ENCODE measurements at places on chromosomes 2 and 18.

DNA sequence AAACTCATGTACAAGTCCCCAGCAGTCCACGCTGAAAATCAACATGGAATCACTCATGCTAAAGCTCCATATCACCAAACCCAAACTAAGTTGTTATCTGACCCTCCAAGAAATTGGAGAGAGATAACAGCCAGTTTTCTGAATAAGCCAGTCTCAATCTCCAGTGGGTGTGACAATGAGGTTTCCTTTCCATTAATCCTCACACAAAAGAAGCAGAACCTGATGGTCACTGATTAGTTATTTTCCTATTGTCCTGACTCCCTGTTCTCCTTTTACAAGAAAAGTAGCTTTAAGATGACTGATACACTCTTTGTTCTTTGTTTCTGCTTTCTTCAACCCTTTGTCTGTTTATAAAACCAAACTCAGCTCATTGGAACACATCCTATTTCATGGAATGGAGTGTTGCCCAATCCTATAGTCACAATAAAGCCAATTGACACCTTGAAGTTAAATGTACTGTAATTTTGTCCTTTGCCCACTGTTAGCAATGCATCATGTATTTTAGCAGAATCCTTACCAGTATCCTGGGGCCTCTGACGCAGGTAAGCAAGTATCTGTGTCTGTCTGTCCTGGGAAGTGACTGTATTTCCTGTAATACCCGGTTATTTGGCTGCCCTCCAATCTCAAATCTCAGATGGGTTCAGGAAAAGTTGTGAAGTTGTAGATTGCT lies 30.6 kb upstream of the SH3RF3 start:
- no peak for DNase-seq

GRCh38 chr2:72175636-72176035 lies 28.0 kb upstream of the CYP26B1 start:
- no peak for DNase-seq

GRCh38 chr18:68733707-68734106 lies 18.8 kb upstream of the TMX3 start:
- DNase-seq, result no peak

GRCh38 chr2:20455076-20455587 lies 8.3 kb downstream of the RHOB start:
- no peak for DNase-seq

GRCh38 chr2:216934151-216934550 lies 74.3 kb upstream of the TNP1 start:
- no peak for DNase-seq

- no peak for DNase-seq
Observed at GRCh38 chr2:73736378-73736777, 767 bp downstream of the TPRKB start.

DNA sequence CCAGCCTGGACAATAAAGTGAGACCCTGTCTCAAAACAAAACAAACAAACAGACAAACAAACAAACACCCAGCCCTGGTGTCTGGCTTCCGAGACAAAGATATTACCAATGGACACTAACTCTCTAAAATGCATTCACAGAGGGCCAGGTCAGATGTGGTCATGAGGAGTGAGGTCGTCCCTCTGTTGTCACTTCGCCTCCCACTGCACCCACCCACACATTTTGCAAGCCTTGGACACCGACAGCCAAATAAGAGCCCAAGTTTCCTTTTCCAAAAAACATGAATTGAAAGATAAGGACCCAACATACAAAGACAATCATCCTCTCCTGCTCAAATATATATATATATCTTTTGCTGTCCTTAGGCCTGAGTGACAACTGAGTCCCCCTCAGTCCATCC lies 319.9 kb downstream of the TSN start:
- DNase-seq, result no peak

GRCh38 chr2:139162456-139162855 lies 382.3 kb upstream of the NXPH2 start:
- no peak for DNase-seq

GRCh38 chr2:132766573-132766972 lies 96.6 kb upstream of the LYPD1 start:
- DNase-seq, result no peak

DNA sequence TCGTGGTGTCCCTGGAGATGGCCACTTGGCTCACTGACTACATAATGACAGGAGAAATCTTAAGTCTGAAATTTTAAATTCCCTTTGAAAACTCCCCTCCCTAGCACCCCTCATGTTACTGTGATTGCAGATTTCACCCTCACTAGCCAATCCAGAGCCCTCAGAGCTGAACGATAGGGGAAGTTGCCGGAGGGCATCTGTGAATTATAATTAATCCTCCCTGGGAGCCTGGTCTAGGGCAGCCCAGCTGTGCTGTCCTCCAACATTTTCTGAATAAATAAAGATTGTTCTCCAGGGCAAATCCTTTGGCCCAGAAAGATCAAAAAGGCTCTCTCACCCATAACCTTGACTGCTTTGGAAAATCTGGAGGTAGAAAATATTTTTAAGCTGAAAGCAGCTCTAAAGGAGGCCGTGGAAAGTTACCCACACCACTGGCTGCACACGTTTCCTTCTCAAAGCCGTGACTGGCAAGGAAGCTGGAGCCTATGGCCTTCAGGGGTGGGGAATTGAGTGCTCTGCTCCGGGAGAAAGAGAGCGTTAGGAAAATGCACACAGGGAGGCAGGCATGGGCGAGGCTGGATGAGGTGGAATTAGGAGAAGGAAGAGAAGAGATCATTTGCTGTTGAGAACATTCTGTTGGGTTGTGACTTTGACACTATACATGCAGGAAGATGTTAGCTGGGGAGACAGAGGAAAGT lies 68.9 kb upstream of the CNGA3 start:
- no peak for DNase-seq

GRCh38 chr2:230942920-230943896 lies 18.2 kb upstream of the GPR55 start:
- peak; percentile 40 for DNase-seq

GRCh38 chr2:8607606-8608005 lies 74.2 kb upstream of the ID2 start:
- DNase-seq, result no peak

All from stimulated activated CD4-positive, alpha-beta T cell treated with anti-CD3 and anti-CD28 coated beads, Interleukin-4, amount 100 ng/mL, for 24 hours (primary cell).